A673 (cell line): ENCODE measurements at places on chromosomes 16 and 17.

DNA sequence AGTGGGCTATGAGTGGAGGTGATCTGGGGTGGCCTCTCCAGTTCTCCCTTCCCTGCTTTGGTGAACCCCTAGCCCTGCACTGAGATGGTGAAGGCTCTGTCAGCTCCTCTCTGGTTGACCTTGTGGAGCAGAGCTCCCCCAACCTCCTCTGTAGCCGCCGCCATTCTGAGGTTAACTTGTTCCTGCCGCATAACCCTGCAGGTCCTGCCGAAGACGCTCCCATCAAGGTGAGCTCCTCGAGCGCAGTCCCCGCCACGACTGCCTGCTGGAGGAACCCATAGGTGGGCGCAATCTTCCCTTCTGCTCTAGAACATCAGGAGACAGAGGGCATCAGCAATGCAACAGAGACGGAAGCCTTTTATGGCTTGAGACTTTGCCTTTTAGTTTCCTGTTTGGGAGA lies 15.2 kb upstream of the SLC47A2 start:
- no peak for DNase-seq

- no peak for DNase-seq
These were observed 121.2 kb downstream of the SNX29 start for GRCh38 chr16:12097523-12098428.

GRCh38 chr17:76672892-76673291 lies 29.3 kb upstream of the ST6GALNAC1 start:
- DNase-seq: no peak

GRCh38 chr17:46832945-46833839 lies 14.7 kb upstream of the WNT3 start:
- DNase-seq: no peak

DNA sequence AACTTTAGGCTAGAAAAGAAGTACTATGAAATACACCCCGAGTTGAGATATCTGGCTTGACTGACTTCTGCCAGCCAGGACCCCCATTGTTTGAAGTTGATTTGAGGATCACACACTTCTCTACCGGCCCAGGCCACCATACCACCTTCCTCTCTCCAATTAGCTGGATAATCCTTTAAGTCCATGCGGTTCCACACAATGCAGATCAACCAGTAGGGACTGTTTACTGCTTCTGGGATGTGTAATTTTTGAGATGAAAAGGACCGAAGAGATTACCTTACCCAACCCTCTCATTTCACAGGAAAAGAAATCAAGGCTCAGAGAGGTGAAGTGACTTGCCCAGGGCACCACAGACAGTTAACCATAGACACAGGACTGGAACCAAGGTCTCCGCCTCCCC lies 20.5 kb downstream of the ERN1 start:
- DNase-seq: no peak

DNA sequence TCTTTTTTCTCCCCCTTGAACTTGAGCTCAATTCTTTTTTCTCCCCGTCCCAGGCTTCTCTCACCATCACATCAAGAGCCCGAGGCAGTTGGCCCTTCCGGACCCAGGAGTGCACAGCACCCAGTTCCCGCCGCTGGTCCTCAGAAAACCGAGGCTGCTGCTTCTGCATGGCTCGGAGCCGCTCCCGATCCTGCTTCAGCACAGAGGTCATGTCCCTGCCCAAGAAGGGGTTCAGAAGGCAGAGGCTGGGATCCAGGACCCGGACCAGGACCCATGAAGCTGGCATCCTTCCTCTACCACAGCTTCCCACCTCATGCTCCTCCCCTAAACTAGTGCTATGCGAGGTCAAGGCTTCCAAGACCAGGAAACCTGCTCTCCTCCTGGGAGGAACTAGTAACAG lies 10.5 kb downstream of the PER1 start:
- DNase-seq: no peak

DNA sequence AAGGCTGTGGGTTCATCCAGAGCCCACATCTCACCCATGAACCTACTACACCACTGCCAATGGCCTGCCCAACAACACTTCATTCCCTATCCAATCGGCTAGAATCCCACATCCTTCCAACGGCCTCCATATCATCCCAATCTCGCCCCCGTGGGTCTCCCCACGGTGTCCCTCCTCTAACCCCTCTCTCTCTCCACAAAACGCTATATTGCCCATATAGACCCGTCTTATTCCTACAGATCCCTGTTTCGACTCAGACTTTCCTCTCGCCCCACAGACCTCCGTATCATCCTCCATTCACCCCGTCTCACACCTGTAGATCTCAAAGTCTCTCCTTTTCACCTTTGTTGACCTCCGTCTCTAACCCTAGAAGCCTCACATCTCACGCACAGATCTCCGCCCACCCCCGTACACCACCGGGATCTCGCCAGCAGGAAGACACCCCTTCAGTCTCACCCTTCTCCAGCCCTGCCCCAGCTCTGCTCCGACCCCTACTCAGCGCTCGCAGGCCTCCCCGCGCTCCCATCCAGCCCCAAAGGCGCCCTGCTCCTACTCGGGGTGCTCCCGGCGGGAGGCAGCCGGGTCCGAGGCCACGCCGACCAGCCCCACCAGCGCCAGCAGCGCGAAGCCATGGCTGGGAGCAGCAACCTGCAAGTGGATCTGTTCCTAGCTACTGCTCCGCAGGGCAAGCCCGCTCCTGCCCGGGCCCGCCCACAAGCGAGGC lies at the start of gene FDXR:
Gene FDXR, minus strand, starts transcription at position 682 of the 724 bp plus-strand sequence. Its CDS starts 50 bp downstream, at position 632.
- peak; percentile 25 for DNase-seq

DNA sequence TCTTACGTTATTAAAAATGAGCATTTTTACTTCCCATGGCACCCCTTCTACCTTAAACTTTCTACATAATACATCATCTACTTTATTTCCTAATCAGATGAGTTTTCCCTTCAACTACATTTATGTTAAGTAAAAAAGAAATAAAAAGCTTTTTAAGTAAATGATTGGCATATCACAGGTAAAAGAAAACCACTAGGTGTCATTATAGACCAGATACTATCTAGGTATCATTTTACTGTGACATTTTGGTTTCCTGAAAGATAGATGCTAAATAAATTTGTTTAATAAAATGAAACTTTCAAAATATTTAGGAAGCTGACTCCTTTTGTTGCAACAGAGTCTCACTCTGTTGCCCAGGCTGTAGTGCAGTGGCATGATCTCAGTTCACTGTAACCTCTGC lies 3.8 kb upstream of the CMTM1 start:
- no peak for DNase-seq

- DNase-seq: no peak
These were observed 236.7 kb upstream of the GOT2 start for GRCh38 chr16:58970775-58971174.

- DNase-seq: peak; percentile 83
These were observed 90.6 kb upstream of the CDH5 start for GRCh38 chr16:66275775-66276428.

DNA sequence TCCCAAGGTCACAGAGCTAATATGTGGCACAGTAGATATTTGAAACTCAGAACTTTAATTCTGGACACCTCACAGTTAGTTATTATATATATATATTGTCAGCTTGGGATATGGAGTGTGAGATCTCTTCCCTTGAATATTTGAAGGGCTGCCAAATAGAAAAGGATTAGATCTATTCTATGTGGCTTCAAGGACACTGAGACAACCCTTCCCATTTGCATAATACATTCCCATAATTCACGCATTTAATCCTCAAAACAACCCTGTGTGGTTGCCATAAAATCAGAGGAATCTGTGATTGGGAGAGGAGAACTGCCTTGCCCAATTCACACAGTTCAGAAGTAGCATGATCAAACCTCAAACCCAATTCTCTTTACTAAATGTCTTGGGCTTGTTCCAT lies 365.8 kb upstream of the DYNLRB2 start:
- no peak for DNase-seq

- peak; percentile 54 for DNase-seq
These were observed 20.4 kb upstream of the CDYL2 start for GRCh38 chr16:80824623-80825364.

GRCh38 chr16:48123104-48123788 lies 32.5 kb downstream of the ABCC12 start:
- DNase-seq: peak; percentile 65

DNA sequence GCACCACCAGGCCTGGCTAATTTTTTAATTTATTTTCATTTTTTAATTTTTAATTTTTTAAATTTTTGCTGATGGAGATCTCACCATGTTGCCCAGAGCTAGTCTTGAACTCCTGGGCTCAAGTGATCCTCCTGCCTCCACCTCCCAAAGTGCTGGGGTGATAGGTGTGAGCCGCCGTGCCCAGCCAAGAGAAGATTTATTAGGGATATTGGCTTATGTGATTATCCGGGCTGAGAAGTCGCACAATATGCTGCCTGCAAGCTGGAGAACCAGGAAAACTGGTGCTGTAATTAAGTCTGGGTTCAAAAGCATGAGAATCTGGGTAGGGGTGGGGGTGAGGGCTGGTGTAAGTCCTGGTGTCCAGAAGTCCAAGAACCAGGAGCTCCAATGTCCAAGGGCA lies 2.5 kb upstream of the C16orf90 start:
- DNase-seq: no peak

GRCh38 chr17:66959641-66960375 lies 4.7 kb upstream of the CACNG4 start:
- DNase-seq: no peak

DNA sequence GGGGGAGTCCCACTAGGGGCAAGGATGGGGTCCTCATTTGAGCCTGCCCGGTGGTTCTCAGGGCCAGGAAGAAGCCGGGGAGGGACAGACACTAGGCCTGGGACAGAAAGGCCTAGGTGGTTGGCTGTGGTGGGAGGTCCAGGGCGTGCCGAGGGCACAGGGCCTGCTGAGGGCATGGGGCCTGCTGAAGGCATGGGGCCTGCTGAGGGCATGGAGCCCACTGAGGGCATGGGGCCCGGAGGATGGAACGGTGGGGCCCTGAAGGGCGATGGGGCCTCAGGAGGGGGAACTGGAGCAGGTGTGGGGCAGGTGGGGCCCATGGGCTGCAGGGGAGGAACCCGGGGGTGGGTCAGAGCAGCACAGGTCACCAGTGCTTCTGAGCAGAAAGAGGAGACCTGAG lies 31.2 kb downstream of the PELP1 start:
- no peak for DNase-seq

GRCh38 chr16:17271687-17272086 lies 199.1 kb downstream of the XYLT1 start:
- no peak for DNase-seq

DNA sequence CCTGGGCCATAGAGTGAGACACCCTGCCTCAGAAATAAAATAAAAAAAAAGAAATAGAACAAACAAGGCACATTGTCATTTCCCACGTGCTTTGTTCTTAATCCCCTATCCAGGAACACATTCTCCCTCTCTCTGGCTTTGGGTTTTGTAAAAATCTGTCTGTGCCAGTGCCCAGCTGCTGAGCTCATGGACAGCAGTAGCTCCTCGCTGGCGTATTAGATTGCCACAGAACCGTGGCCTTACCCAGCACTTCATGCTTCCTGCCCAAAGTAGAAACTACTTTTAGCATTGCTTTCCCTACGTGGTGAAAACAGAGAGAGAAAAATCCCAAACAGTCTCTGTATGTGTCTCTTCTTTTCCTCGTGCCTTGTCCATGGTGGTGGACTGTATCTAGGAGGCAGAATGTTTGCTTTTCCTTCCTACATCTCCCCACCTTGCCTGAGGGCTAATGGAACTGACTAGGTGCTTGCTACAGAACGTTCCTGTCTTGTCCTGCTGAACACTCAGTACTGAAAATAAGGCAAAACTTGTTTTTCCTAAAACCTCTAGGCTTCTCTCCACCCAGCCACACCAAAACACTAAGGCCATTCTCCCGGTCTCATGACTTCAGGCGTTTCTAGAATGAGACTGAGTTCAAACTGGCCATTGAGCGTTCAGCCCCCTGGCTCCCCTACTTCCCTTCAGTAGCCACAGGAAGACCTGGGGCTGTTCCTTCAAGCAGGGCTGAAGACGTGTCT lies 26.1 kb downstream of the MNT start:
- no peak for DNase-seq

GRCh38 chr17:75845058-75845711 lies 981 bp upstream of the UNC13D start:
- DNase-seq: peak; percentile 77

DNA sequence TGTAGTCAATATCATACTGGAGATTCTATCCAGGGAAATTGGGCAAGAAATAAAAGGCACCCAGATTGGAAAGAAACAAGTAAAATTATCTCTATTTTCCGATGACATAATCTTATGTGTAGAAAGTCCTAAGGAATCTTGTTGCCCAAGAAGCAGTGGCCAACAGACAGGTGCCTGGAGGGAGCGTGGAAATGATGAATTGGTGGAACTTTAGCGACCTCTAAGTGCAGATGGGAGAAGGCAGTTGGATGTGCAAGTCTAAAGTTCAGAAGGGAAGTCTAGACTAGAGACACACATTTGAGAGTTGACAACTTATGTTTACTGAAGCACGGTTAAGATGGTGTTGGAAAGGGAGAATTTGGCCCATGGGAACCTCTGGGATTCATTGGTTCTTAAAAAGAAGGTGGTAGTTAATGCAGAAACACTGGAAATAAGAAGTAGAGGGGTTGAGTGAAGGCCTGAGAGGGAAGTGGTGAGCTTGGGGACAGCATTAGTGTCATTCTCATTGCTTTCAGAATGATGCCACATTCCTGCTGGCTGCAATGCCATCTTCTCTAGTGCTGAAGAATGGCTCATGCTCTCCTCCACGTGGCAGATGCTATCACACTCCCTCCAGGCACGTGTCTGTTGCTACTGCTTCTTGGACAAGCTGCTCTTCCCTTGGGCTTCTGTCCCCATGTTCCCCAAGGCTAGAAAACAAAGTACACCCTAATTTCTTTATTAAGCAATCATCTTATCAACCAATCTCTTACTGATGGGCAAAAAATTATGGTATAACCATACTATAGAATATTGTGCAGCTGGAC lies 24.0 kb downstream of the TAT start:
- no peak for DNase-seq

DNA sequence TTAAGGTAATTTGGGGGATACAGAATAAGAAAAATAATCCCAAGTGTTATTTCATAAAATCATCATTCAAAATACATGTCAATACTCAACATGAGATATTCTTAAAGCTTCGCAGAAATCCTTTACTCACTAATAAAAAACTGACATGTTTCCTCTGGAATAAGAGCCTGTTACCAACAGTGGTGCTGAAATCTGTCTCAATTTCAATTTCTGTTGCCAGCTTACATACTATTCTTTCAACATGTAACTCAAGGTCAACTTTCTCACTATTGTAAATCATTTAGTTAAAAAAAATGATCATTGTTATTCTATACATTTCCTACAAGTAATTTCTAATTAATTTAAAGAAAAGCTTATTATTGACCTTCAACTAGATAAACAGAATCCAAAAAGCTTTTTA lies 67.9 kb downstream of the CEP95 start:
- no peak for DNase-seq

- DNase-seq: no peak
These were observed 142.7 kb upstream of the C17orf78 start for GRCh38 chr17:37233036-37233435.
